ENCODE measurements at places on chromosomes 3 and 15. TPM values are rescaled to one million over a fixed set of nuclear protein-coding genes. Genes with fewer than 3 reads are reported as not detected.
A peak's percentile ranks its signal among the peaks of the same experiment; 100 is the strongest.

The KIF15 gene
- 0.64 TPM for total RNA-seq

The CFAP92 gene
- total RNA-seq = not detected

The LRRFIP2 gene
- 42.8 TPM for total RNA-seq

The CGNL1 gene
- total RNA-seq = 3.5 TPM

The ACKR4 gene
- 12.8 TPM for total RNA-seq

The LRRC15 gene
- total RNA-seq = not detected

The RASGRP1 gene
- not detected for total RNA-seq

The DNAH12 gene
- not detected for total RNA-seq

The RBSN gene
- total RNA-seq = 17.2 TPM

The CCDC13 gene
- total RNA-seq = 2.1 TPM

The MYZAP gene
- total RNA-seq = 7.6 TPM

The STRIT1 gene
- not detected for total RNA-seq

The GOLGA6D gene
- not detected for total RNA-seq

The MUC20 gene
- 52.0 TPM for total RNA-seq

The DPPA2 gene
- total RNA-seq = not detected

GRCh38 chr15:100762913-100763834 is 116.5 kb upstream of the ALDH1A3 start:
- H3K36me3 ChIP-seq = no peaks in the 10 kb centered on the region
- no peaks in the 10 kb centered on the region for H3K27me3 ChIP-seq
- no peak overlapping the region for H3K4me3 ChIP-seq
- no peak overlapping the region for H3K27ac ChIP-seq

GRCh38 chr3:12170207-12170606 is 11.5 kb upstream of the TIMP4 start:
- H3K27ac ChIP-seq = peak overlapping the region; percentile 41
- no peaks in the 10 kb centered on the region for H3K27me3 ChIP-seq
- no peaks in the 10 kb centered on the region for H3K4me1 ChIP-seq
- DNase-seq = peak; percentile 76

GRCh38 chr3:127849368-127849767 is 27.1 kb upstream of the MGLL start:
- no peaks in the 10 kb centered on the region for H3K36me3 ChIP-seq
- H3K27me3 ChIP-seq = no peaks in the 10 kb centered on the region
- no peak for DNase-seq
- no peak overlapping the region for H3K4me3 ChIP-seq
- H3K27ac ChIP-seq = no peak overlapping the region

GRCh38 chr15:55873024-55873720 is 120.2 kb downstream of the NEDD4 start:
- H3K4me3 ChIP-seq = peak overlapping the region; percentile 46
- peaks cover 6% of the 10 kb centered on the region for H3K4me1 ChIP-seq
- peak overlapping the region; percentile 50 for H3K27ac ChIP-seq
- no peaks in the 10 kb centered on the region for H3K36me3 ChIP-seq

GRCh38 chr3:79012946-79013362 is 754.8 kb downstream of the ROBO1 start:
- H3K4me1 ChIP-seq = no peaks in the 10 kb centered on the region
- no peak overlapping the region for H3K4me3 ChIP-seq
- H3K36me3 ChIP-seq = no peaks in the 10 kb centered on the region
- no peak overlapping the region for H3K27ac ChIP-seq
- H3K27me3 ChIP-seq = no peaks in the 10 kb centered on the region

GRCh38 chr3:146781606-146782005 is 176.5 kb upstream of the PLSCR5 start:
- H3K27ac ChIP-seq = no peak overlapping the region
- H3K4me3 ChIP-seq = no peak overlapping the region
- DNase-seq = no peak
- no peaks in the 10 kb centered on the region for H3K36me3 ChIP-seq
- no peaks in the 10 kb centered on the region for H3K27me3 ChIP-seq

- H3K27ac ChIP-seq = no peak overlapping the region
- no peaks in the 10 kb centered on the region for H3K4me1 ChIP-seq
- no peaks in the 10 kb centered on the region for H3K36me3 ChIP-seq
- no peak overlapping the region for H3K4me3 ChIP-seq
- DNase-seq = no peak
These were observed 789.5 kb upstream of the CFAP20DC start for GRCh38 chr3:59839283-59839682.

GRCh38 chr3:107068980-107069379 is 308.3 kb upstream of the CCDC54 start:
- H3K4me3 ChIP-seq = no peak overlapping the region
- H3K27ac ChIP-seq = no peak overlapping the region
- H3K36me3 ChIP-seq = no peaks in the 10 kb centered on the region
- no peak for DNase-seq
- peaks cover 5% of the 10 kb centered on the region for H3K4me1 ChIP-seq

- H3K4me1 ChIP-seq = no peaks in the 10 kb centered on the region
- H3K36me3 ChIP-seq = no peaks in the 10 kb centered on the region
- no peak overlapping the region for H3K4me3 ChIP-seq
- DNase-seq = no peak
- no peaks in the 10 kb centered on the region for H3K27me3 ChIP-seq
These were observed 45.7 kb downstream of the WDR76 start for GRCh38 chr15:43872416-43873020.

- H3K27me3 ChIP-seq = no peaks in the 10 kb centered on the region
- H3K4me3 ChIP-seq = no peak overlapping the region
- no peak for DNase-seq
- H3K27ac ChIP-seq = peak overlapping the region; percentile 46
- peaks cover 5% of the 10 kb centered on the region for H3K4me1 ChIP-seq
- H3K36me3 ChIP-seq = no peaks in the 10 kb centered on the region
These were observed 26.2 kb downstream of the PDE8A start for GRCh38 chr15:85007741-85008397.

DNA sequence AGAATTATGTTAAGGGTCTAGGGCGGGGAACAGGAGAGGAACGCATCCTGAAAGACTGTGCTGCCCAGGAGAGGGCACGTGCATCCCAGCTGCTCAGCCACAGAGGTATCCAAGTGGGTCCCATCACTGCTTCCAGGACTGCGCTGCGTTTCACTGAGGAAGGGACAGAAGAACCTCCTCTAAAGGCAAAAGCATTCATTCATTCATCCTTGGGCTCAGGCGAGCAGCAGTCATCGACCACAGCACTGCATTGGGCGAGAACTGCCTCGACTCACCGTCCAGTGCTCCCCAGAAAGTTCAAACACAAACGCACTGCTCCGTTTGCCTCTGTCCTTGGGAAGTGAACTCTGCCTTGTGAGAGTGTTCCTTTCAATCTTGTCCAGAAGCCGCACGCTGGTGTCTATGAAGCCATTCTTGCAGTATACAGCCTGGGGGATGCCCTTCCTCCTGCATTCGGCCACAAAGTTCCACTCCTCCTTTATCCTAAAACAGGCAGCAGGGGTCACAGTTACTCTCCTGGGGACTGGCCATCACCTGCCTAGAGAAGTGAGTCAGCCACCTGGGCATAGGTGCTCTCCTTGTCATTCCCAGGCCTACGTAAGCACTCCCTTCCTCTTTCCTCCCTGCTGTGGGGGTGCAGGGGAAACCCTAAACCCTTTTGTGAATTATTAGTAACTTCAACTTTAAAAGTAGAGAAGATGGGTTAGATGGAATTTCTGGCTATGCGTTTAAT is 21.2 kb downstream of the LRRC2 start:
- no peaks in the 10 kb centered on the region for H3K4me1 ChIP-seq
- no peak overlapping the region for H3K27ac ChIP-seq
- H3K36me3 ChIP-seq = no peaks in the 10 kb centered on the region
- H3K4me3 ChIP-seq = no peak overlapping the region
- no peak for DNase-seq

DNA sequence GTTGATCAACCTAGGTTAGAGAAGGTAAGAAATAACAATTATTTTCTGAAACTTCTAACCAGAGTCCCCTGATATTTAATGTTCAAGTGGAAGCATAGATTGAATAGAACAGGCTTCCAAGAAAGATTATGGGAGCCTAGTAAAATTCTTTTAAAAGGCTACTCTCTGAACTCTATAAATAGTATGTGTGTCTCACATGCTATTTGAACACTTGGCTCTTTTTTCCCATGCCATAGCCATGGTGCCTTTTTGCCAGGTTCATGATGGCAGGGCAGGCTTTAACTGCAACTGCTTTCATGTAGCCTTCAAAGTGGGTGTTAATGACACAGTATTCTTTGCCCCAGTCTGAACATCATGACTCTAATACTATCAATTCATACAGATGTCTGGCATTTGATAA is 22.9 kb upstream of the STRIT1 start:
- no peaks in the 10 kb centered on the region for H3K27me3 ChIP-seq
- no peak overlapping the region for H3K4me3 ChIP-seq
- no peaks in the 10 kb centered on the region for H3K36me3 ChIP-seq
- no peaks in the 10 kb centered on the region for H3K4me1 ChIP-seq

GRCh38 chr3:25557694-25558093 is 107.0 kb downstream of the TOP2B start:
- H3K4me3 ChIP-seq = no peak overlapping the region
- no peaks in the 10 kb centered on the region for H3K27me3 ChIP-seq
- peaks cover 2% of the 10 kb centered on the region for H3K4me1 ChIP-seq
- DNase-seq = no peak

DNA sequence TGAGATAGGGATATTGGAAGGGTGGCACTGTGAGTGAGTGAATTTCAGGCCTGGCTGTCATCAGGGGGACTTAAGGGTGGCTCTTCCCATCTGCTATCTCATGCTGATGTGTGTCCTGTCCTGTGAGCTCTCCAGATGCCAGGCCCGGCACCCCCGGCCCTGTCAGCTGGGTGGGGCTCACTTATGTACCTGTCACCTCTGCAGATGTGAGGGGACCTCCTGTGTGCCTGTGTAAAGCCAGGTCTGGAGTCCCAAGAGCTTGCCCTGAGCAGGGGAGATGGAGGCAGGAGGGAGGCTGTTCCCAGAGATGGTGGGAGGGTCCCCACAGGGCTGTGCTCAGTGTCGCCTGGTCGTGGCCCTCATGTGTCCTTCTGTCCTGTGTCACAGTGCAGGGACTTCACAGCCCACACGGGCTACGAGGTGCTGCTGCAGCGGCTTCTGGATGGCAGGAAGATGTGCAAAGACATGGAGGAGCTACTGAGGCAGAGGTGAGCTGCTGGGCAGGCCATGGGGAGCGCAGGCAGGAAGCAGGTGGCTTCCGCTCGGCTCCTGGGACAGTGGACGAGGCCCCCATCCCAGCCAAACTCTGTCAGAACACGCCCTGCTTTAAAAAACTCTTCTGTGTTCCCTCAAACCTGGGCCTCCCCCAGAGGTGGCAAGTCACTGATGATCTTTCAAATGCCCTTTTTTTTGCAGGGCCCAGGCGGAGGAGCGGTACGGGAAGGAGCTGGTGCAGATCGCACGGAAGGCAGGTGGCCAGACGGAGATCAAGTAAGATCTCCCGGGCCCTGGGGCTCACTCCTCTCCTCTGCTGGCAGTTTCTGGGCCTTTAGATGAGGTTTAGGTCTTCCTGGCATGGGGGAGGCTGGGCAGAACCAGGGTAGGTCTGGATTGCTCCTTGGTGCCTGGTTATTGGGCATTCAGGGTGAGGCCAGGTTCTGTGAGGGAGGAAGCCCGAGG is 23.1 kb downstream of the PSTPIP1 start:
- H3K4me3 ChIP-seq = no peak overlapping the region
- H3K36me3 ChIP-seq = peaks cover 2% of the 10 kb centered on the region
- H3K4me1 ChIP-seq = no peaks in the 10 kb centered on the region
- DNase-seq = no peak
- no peak overlapping the region for H3K27ac ChIP-seq
- H3K27me3 ChIP-seq = no peaks in the 10 kb centered on the region

GRCh38 chr3:47318916-47319315 is 36.2 kb downstream of the KLHL18 start:
- peaks cover 14% of the 10 kb centered on the region for H3K36me3 ChIP-seq
- no peak overlapping the region for H3K27ac ChIP-seq
- H3K27me3 ChIP-seq = no peaks in the 10 kb centered on the region
- no peak for DNase-seq
- no peaks in the 10 kb centered on the region for H3K4me1 ChIP-seq

GRCh38 chr3:133955892-133956291 is 60.2 kb upstream of the RAB6B start:
- no peaks in the 10 kb centered on the region for H3K36me3 ChIP-seq
- H3K4me3 ChIP-seq = no peak overlapping the region
- H3K27ac ChIP-seq = no peak overlapping the region
- H3K27me3 ChIP-seq = no peaks in the 10 kb centered on the region
- no peaks in the 10 kb centered on the region for H3K4me1 ChIP-seq

DNA sequence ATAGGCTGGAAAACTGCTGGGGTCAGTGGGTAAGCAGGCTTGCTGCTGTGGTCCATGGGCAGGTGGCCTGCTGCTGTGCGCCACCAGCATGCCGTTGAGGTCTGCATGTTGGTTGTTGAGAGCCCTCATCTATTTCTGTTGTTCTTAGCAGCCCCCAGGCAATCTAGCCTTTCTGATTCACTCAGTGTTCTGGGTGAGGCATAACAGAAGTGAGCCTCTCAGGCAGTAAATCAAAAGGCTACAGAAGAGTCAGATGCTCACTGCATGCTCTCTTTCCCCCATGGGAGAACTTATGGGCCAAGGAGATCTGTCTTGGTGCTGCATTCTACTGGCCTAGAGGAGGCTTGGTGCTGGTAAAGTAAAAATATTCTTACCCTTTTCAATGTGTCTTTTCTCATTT is 67.8 kb upstream of the ATP10A start:
- H3K36me3 ChIP-seq = no peaks in the 10 kb centered on the region
- no peak for DNase-seq
- no peaks in the 10 kb centered on the region for H3K27me3 ChIP-seq

- no peak overlapping the region for H3K4me3 ChIP-seq
- H3K4me1 ChIP-seq = no peaks in the 10 kb centered on the region
- no peaks in the 10 kb centered on the region for H3K36me3 ChIP-seq
- DNase-seq = no peak
These were observed 25.1 kb downstream of the STIMATE start for GRCh38 chr3:52872245-52872644.

GRCh38 chr15:48085591-48085930 is 35.2 kb upstream of the SLC24A5 start:
- DNase-seq = no peak
- no peak overlapping the region for H3K27ac ChIP-seq
- no peak overlapping the region for H3K4me3 ChIP-seq
- H3K4me1 ChIP-seq = no peaks in the 10 kb centered on the region

- no peaks in the 10 kb centered on the region for H3K4me1 ChIP-seq
- no peaks in the 10 kb centered on the region for H3K36me3 ChIP-seq
- H3K27ac ChIP-seq = no peak overlapping the region
- no peak for DNase-seq
These were observed 1438.2 kb downstream of the ZPLD1 start for GRCh38 chr3:103873021-103873420.

DNA sequence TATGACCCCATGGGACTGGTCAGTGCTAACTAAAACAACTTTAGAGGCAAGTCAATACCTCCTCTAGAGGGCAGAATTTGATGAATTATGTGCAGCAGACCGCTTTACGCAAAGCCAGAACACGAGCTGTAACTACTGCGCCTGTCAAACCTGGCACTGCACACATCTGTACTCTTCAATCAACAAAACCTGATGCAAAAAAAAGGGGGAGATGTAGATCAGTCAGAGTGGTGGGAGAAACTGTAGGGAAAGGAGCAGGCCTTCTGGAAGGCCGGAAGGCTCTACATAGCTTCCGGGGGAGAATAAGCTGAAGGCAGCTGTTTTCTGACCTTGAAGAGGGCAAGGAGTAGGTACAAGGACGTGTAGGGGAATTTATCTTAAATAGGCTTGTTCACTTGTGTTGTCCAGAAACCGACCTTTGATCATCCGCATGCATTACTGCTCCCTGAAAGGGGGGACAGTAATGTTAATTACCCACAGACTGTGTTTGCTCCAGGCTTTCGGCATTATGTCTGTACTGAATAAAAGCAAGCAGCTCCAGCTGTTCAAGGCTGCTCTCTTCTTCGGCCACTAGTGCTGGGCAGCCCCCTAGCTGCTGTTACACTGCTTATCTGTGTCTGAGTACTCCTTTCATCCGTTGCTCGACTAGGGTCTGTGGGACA is 41.0 kb downstream of the GPR160 start:
- no peak for DNase-seq
- no peaks in the 10 kb centered on the region for H3K4me1 ChIP-seq
- H3K36me3 ChIP-seq = peaks cover 4% of the 10 kb centered on the region

Measured in ascending aorta (tissue), 2 donors.